Lung microvascular endothelial cell (primary cell): ENCODE measurements at places on chromosomes 6 and 20. TPM values are rescaled to one million over a fixed set of nuclear protein-coding genes. Genes with fewer than 3 reads are reported as not detected.
A peak's percentile ranks its signal among the peaks of the same experiment; 100 is the strongest.

- DNase-seq, result peak; percentile 54
Observed at GRCh38 chr20:41135187-41135887, 2.0 kb upstream of the PLCG1 start.

- peak; percentile 11 for DNase-seq
Observed at GRCh38 chr6:84549917-84550316, 214.5 kb downstream of the TBX18 start.

IPCEF1 gene
- 1.3 and 1.8 TPM in 2 replicates for total RNA-seq

COL21A1 gene
- 0.44 and 0.79 TPM in 2 replicates for total RNA-seq

AGPAT1 gene
- 8.3 and 11.9 TPM in 2 replicates for total RNA-seq

GRCh38 chr6:152184917-152185574, 377.6 kb downstream of the ESR1 start:
- DNase-seq, result no peak

GRCh38 chr6:37005827-37006567, 542 bp downstream of the FGD2 start:
- no peak for DNase-seq

- no peak for DNase-seq
Observed at GRCh38 chr20:48626226-48626937, 201.4 kb downstream of the PREX1 start.

- no peak for DNase-seq
Observed at GRCh38 chr20:33658510-33658909, 3.6 kb upstream of the C20orf144 start.

DNA sequence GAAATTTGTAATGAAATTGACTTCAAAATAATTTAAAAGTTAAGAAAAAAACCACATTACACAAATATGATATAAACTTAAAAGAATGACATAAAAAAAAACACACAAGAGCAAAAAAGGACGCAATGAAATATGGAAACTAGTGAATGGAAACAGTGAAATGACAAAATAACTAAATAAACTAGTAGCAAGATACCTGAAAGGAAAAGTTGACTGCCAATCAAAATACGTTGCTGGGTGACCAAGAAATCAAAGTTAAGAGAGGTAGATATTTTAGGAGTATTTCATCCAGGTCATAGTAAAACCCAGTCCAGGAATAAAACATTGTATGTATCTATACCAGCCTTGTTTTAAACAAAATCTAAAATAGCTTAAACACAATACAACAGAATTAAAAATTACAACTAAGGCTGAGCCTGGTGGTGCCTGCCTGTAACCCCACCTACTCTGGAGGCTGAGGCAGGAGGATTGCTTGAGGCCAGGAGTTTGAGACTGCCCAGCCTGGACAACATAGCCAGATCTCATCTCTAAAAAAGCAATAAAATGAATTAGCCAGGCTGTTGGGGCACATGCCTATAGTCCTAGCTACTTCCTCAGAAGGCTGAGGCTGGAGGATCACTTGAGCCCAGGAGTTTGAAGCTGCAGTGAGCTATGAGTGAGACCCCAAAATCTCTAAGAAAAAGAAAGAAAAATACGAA, 22.0 kb downstream of the C6orf15 start:
- no peak for DNase-seq

NRSN1 gene
- total RNA-seq, result not detected in 2 replicates

DNA sequence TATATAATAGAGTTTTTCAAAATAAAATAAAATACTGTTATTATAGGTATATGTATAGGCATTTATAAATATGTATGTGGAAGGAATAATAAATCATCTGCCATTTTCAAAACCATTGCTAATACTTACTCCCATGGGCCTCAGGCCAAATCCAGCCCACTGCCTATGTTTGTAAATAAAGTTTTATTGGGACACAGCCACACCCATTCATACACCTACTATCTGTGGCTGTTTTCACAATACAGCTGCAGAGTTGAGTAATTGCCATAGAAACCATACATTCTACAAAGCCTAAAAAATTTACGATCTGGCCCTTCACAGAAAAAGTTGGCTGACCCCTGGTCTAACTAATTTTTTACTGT, 9.5 kb downstream of the ALDH5A1 start:
- DNase-seq, result no peak

ADTRP gene
- 0.20 and 0.87 TPM in 2 replicates for total RNA-seq

SAMD3 gene
- total RNA-seq, result not detected in 2 replicates

LHFPL5 gene
- total RNA-seq, result not detected in 2 replicates

DNA sequence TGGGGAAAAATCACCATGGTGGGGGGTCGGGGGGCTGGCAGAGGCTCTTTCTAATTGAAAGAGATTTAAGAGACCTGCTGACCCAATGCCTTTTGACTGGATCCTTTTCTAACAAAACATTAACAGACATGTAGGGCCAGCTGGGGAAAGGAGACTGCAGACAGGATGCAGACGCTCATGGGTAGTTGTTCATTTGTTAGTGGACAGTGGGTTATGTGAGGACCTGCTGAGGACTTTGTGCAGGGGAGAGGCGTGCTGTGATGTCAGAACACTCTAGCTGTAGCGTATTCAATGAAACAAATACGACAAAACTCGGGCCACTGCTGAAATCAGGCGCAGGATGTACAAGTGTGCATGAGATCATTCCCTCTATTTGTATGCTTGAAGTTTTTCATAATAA, 1.2 kb downstream of the IP6K3 start:
- DNase-seq, result no peak

- DNase-seq, result no peak
Observed at GRCh38 chr6:6164367-6164766, 156.1 kb downstream of the F13A1 start.

GRCh38 chr6:156955494-156956183, 178.5 kb downstream of the ARID1B start:
- peak; percentile 82 for DNase-seq

DNA sequence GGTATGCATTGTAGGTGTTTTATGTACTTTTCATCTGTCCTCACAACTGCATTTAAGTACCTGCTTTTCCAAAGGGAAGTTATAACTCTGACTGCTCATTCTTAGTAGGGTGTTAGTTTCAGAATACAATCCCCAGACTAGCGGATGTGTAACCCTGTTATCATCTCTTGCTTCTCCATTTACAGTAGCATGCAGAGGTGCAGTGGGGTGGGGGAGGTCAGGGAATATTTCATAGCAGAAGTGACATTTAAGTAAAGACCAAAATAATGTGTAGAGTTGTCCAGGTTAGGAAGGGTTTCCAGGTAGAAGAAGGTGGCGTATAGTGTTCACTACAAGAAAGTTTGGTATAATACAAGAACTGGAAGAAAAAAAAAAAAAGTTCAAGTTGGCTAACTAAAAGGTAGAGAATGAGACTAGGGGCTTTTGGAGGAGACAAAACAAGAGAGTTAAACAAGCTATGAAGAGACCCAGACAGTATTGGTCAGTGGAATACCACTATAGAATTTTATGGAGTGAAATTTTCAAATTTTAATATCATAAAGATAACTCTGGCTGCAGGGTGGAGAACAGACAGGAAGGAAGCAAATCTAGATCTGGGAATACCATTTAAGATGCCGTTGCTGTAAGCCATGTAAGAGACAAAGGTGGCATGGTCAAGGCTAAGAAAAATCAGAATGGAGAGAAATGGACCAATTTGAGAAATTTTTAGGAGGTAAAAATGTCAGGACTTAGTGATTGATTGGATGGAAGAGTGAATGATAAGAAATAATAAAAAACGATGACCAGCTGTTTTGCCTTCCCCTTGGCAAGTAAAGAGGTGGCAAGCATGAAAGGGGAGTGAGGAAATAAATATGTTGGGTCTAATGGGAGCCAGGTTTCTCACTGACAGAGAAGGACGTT, 2.2 kb upstream of the AHI1 start:
- no peak for DNase-seq

FAM83B gene
- total RNA-seq, result not detected in 2 replicates

SULF2 gene
- 85.0 and 119 TPM in 2 replicates for total RNA-seq

- DNase-seq, result no peak
Observed at GRCh38 chr6:112030961-112031660, 22.8 kb upstream of the CCN6 start.

ARMC12 gene
- 0.22 and 0.40 TPM in 2 replicates for total RNA-seq

DNA sequence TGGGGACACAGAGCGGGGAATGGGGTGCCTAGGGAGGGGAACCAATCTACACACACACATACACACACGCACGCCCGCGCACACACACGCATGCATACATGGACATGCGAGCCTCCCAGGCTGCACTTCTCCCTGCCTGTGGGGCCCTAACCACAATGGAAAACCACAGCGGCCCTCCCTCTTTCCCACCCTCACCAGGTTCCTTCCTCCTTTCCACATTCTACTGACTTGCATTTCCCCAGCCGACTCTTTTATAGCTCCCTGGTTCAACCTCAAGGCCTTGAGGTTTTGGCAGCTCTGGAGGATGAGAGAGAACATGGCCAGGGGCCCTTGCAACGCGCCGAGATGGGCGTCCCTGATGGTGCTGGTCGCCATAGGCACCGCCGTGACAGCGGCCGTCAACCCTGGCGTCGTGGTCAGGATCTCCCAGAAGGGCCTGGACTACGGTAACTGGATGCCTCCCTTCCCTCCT, at the start of gene BPI:
TSS of gene BPI (plus strand) at position 249 of the 472 bp plus-strand sequence. CDS start at position 317, 68 bp downstream.
- no peak for DNase-seq

SPDEF gene
- total RNA-seq, result not detected in 2 replicates

MEP1A gene
- total RNA-seq, result not detected in 2 replicates

CEBPB gene
- 8.5 and 35.9 TPM in 2 replicates for total RNA-seq

- no peak for DNase-seq
Observed at GRCh38 chr20:16955971-16956370, 207.8 kb downstream of the OTOR start.

HLA-DQB1 gene
- total RNA-seq, result 0.20 TPM in 1 of 2 replicates, not detected in the other

- no peak for DNase-seq
Observed at GRCh38 chr20:61991476-61991875, 74.2 kb downstream of the TAF4 start.

GRCh38 chr6:71053475-71053874, 96.6 kb upstream of the B3GAT2 start:
- DNase-seq, result no peak

RAET1L gene
- total RNA-seq, result not detected in 2 replicates

TULP4 gene
- total RNA-seq, result 53.4 and 103 TPM in 2 replicates
